ENCODE measurements at places on chromosomes 11 and 22.

- no peak for DNase-seq
Observed at GRCh38 chr11:32224580-32224979, 133.7 kb downstream of the RCN1 start.

DNA sequence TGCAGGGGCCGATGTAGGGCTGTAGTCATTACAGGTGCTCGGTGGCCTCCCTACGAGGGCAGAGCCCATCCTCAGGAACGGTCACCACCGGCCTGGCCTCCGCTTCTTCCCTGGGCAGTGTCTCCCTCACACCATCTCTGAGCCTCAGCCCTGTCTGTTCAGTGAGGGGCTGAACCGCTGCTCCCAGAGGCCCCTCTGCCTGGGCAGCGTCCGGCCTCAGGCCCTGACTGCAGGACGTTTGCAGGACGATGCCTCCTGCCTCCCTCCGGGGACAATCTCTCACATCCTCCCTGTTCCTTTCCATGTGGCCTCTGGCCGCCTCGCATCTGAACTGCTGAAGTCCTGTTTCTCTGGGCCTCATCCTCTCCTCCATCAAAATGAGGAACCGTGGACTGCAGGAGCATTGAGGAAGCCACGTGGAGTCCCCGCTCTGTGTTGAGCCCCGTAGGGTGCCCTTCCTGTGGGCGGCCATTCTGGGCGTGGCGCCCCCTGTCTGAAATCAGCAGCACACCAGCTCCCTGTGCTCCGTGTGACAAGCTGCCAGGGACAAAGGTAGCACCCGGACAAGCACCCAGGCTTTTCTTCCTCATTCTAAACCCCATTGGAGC, 933.5 kb downstream of the BRD1 start:
- no peak for DNase-seq

GRCh38 chr11:61292356-61292755, 2.8 kb downstream of the VWCE start:
- DNase-seq, result no peak

DNA sequence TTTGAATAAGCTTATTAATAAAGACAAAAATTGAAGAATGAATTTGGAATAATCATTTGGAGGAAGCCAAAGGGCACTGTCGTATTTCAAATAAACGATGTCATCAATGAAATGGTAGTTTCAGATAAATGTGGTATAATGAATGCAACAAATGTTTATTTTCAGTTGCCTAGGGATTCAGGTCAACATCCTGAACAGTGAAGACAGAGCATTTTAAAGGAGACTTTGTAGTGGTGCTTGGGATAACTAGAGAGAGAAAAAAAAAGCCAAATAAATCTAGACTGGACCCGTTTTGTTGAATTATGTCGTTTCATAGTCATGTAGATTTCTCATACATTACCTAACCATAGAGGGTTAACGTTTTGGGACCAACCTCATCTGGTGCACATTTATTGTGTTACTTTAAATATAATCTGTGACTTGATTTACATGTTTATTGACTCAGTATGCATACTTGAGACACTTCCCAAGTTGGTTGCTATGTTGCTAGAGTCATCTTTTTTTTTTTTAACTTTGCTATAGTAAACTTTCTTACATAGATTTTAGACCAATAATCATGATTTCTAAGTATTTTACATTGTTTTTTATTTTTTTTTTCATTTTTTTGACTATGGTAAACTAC, 111.1 kb downstream of the NCAM1 start:
- DNase-seq, result no peak

GRCh38 chr11:64762674-64763525, 3.1 kb upstream of the PYGM start:
- DNase-seq, result no peak

GRCh38 chr11:123122852-123123251, 60.9 kb upstream of the HSPA8 start:
- DNase-seq, result no peak

- no peak for DNase-seq
Observed at GRCh38 chr22:38304526-38304925, 12.7 kb downstream of the CSNK1E start.

DNA sequence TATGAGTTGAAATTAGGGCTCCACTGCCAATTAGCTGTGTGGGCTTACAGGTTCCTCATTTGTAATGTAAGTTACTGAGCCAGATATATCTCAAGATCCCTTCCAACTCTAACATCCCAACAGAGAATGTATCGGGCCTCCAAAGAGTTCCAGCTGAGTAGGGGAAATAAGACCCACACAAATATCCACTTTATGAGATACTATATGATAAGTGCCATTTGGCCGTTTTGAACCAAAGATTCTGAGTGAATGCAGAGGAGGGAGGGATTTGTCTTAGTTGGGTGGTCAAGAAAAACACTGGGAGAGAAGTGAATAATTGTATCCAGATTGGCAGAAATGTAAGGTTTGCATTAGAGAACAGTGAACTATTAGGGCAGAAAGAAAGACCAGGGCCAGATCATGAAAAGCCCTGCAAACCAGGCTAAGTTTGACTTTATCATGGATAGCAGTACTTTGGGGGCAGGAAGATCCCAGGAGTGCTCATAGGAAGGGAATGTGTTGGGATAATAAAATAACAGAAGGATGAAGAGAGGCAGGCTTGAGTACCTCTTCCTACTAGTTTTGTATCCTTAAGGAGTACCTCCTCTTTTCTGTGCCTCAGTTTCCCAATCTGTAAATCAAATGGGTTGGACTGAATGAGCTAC, 63.9 kb downstream of the RPL27A start:
- DNase-seq, result no peak

- DNase-seq, result no peak
Observed at GRCh38 chr11:30710221-30710620, 124.1 kb upstream of the MPPED2 start.

GRCh38 chr11:114031246-114031966, 28.1 kb upstream of the ZBTB16 start:
- no peak for DNase-seq

DNA sequence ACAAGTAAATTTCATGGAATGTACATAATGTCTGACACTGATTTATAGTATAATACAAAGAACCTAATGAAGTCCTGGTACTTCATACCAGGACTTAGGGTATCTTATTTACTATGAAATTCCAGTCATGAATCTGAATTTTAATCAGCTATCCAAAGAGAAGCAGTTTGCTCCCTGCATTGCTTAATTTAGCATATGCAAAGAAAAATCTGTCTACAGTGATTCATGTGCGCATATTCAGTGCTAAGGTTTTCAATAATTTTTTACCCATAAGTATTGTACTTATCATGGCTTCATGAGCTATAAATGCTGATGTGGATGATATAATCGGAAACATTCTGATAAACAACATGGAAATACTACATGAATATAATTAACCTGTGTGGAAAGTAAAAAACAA, 185.6 kb upstream of the ARHGAP42 start:
- no peak for DNase-seq

DNA sequence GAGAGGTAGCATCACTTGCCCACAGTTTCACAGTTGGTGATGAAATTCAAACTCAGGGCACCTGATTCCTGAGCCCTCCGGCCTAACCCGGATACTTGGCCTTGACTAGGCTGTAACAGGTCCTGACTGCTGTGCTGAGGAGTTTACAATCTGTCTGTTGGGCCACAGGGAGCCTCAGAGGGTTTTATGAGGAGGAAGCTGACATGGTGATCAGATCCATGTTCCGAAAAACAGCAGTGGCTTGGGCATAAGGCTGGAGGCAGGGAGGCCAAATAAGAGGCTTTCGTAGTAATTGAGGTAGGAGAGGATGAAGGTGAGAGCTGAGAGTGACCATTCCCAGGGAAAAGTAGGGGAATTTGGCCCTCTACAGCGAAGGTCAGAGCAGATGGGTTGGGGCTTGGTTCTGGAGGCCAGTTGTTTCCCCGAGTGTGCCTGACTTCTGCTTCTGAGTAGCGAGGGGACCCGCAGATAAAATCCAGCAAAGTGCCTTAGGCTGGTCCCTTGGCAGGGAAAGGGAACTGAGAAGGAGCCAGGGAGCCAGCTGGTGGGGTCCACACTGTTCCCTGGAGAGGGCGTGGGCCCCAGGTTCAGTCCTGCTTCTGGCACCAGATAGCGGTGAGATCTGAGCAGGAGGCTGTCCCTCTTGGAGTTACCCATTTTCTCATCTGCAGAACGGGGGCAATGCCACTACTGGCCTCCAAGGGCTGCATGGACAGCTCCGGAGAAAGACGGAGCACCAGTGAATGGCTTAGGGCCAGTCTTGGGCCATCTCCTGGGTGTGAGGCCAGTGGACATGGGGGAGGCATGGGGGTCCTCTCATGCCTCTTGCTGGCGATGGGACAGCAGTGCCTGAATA, 6.5 kb downstream of the PRDM11 start:
- no peak for DNase-seq

- DNase-seq, result no peak
Observed at GRCh38 chr11:81725701-81726100, 1008.0 kb downstream of the FAM181B start.

DNA sequence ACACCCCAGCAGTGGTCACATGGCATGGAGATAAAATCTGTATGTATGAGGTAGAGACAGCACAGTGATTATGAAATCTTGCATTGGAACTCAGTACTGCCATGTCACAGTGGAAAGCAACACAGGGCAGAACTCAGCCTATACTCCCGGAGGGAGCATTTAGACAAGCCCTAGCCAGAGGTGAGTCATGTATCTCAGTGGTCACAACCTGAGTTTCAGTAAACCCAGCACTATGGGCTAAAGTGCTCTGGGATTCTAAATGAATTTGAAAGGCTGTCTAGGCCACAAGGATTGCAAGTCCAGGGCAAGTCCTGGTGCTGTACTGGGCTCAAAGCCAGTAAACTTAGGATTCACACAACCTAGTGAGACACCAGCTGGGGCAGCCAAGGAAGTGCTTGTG, 1717.1 kb upstream of the RAG2 start:
- DNase-seq, result no peak

DNA sequence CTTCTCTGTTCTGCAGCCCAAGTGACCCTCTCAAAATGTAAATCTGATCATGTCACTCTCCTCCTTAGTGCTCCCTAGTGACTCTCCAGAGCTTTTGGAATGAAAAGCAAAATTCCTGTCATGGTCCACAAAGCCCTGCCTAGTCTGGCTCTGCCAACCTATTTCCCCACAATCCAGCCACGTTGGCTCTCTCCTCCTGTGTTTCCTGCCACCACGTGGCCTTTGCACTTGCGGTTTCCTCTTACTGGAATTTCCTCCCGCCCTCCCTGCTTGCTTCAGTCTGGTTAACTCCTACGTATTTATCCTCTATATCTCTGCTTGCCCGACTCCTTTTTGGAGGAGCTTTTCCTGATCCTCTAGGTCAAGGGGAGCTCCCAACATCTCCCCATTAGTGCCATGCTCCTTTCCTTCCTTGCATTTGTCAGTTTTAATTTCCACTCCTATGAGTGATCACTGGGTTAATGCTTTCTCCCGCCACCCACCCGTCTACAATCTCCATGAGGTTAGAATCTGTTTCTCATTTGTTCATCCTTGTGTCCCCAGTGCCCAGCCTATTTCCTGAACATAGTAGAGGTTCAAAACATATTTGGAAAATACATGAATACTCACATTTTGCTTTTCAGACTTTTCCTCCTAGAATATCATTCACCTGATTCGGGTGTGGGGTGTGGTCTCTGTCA, 11.5 kb downstream of the NNMT start:
- DNase-seq, result no peak

- peak; percentile 32 for DNase-seq
Observed at GRCh38 chr22:37472418-37473006, 13.7 kb downstream of the MFNG start.

DNA sequence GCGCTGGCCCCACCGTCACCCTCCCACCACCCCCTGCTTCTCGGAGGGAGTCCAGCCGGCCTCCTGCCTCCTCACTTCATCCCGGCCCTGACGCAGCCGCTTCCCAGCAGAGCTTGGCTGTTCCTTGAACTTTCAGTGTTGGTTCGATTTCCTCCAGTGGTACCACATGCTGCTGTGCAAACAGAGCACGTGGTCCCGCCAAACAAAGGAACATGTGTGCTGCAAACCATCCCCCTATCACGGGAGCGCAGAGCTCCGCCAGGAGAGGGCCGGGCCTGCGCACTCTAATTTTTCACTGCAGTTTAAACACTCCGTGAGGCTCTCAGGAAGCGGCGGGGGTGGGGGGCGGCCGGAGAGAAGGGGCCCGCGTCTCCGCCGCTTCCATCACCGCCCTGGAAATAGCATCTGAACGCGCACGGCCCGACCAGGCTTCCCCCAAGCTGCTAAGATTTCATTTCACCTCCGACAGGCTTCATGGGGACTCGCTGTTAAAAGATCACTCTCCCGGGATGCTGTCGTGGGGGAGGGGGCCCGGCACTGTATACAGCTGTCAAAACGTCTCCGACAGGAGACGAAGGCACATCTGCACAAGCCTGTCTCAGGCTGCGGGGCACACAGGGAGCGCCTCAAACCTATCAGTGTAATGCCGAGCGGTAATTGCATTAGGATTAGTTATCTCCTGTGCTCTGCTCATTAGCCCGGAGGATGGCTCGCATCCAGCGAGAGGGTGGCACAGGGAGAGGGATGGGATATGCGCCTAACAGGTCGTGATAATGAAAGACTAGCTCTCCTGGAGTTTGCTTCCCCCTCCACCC, 269.9 kb upstream of the SORL1-AS1 start:
- DNase-seq, result no peak

DNA sequence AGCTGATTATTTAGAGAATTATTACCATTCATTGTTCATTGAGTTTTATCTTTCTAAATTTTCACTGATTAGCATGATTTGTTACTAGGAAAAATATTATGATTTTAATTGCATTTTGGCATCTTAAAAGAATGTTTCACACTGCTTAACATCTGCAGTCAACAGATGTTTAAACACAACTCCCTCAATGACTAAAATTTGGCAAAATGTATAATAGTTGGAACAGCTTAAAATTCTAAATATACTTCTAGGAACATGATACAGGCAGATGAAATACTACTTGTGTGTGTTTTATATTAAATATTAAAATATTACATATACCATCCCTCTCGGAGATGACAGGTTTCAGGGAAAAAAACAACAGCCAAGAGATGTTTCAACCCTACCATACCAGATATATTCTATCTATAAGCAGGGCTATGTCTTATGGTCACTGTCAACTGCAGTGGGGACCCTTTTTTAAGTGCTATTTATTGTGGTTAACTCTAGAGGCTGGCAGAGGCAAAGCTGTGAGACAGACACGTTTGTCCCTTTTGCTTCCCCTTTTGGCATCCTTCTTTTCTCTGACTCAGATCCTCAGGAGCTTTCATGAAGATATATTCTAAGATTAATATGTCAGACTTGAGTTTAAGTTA, 81.9 kb downstream of the BDNF start:
- DNase-seq, result no peak

DNA sequence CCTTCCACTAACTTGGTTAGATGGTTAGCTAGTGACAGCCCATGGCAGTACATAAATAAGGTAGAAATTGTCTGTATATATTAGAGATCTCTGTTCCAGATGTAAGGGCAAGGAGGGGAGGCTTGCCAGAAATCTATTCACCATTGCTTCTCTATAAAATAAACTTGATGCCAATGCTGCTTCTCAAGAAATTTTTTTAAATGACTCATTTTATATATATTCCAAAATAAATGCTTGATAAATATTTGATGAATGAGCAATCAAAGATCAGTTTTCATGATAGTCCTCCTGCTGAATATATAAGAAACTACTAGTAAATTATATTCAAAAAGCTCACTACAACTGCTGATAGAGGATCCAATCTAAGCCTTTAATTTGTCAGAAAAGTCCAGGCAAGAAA, 710.6 kb upstream of the CCDC179 start:
- no peak for DNase-seq
